ENCODE measurements at places on chromosomes 12 and 14. TPM values are rescaled to one million over a fixed set of nuclear protein-coding genes. Genes with fewer than 3 reads are reported as not detected.

ADCY4 gene
- 0.83 TPM for total RNA-seq

AQP5 gene
- total RNA-seq, result not detected

ATG14 gene
- 5.7 TPM for total RNA-seq

BCL11B gene
- 2.7 TPM for total RNA-seq

TNFAIP2 gene
- 3.3 TPM for total RNA-seq

BICDL1 gene
- total RNA-seq, result 12.7 TPM

NGB gene
- not detected for total RNA-seq

TSHR gene
- not detected for total RNA-seq

CDC42BPB gene
- total RNA-seq, result 82.5 TPM

LRRC10 gene
- not detected for total RNA-seq

REC8 gene
- total RNA-seq, result 9.8 TPM

SCNN1A gene
- total RNA-seq, result 202 TPM

CNTN1 gene
- total RNA-seq, result 29.7 TPM

TPH2 gene
- not detected for total RNA-seq

SERPINA9 gene
- total RNA-seq, result not detected

HCAR3 gene
- 0.78 TPM for total RNA-seq

STXBP6 gene
- 0.35 TPM for total RNA-seq

TGM1 gene
- 21.9 TPM for total RNA-seq

IL23A gene
- 1.3 TPM for total RNA-seq

EPYC gene
- total RNA-seq, result not detected

CDCA3 gene
- total RNA-seq, result 1.8 TPM

ZC2HC1C gene
- 0.17 TPM for total RNA-seq

OTX2 gene
- not detected for total RNA-seq

DNAJC22 gene
- 0.14 TPM for total RNA-seq

KRT74 gene
- total RNA-seq, result not detected

KMT2D gene
- 81.9 TPM for total RNA-seq

TCL1B gene
- total RNA-seq, result not detected

EIF2S1 gene
- 290 TPM for total RNA-seq

FGF23 gene
- not detected for total RNA-seq

KRT78 gene
- total RNA-seq, result not detected

TRIAP1 gene
- total RNA-seq, result 27.8 TPM

NRIP2 gene
- not detected for total RNA-seq

TMEM132D gene
- total RNA-seq, result not detected

OR6C1 gene
- total RNA-seq, result not detected

NANOG gene
- 0.24 TPM for total RNA-seq

AQP6 gene
- not detected for total RNA-seq

OR4E2 gene
- total RNA-seq, result not detected
